ENCODE measurements at places on chromosomes 2 and 18.

GRCh38 chr2:230797515-230798495 is 66.9 kb upstream of the ITM2C start:
- DNase-seq, result no peak

DNA sequence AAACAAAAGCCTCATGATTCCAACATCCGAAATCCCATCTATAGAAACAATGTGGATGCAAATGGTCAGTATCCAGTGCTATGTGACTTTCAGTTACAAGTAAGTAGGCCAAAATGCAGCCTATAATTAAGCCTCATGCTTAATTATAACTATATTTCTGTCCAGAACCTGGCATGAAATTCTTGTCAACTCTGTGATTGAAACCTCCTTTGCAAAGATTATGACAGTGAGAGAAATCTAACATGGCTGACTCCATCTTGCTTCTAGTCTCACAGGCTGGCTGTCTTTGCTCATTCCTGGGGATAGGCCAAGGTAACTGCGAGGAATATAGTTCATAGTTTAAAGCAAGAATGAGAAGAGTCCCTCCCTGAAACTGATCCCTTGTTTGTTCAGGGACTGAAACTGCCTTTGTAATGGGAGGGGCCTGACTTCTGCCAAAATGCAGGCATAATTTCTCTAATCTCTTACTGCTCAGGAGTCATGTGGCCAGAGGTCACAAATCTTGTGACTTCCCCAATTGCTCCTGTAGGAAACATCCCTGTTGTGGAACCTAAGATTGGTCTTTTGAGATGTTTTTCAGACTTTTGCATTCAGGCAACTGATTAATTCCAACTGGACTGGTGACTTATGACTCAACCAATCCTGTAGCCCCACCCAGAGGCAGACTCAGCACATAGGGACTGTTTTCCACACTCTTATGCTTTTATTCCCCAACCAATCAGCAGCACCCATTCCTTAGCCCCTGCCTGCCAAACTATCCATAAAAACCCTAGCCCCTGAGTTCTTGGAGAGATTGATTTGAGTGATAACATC is 84.5 kb upstream of the TLK1 start:
- no peak for DNase-seq

GRCh38 chr2:85797263-85797660 is 43.5 kb downstream of the ATOH8 start:
- no peak for DNase-seq

GRCh38 chr2:122009561-122009960 is 254.1 kb downstream of the TSN start:
- no peak for DNase-seq

DNA sequence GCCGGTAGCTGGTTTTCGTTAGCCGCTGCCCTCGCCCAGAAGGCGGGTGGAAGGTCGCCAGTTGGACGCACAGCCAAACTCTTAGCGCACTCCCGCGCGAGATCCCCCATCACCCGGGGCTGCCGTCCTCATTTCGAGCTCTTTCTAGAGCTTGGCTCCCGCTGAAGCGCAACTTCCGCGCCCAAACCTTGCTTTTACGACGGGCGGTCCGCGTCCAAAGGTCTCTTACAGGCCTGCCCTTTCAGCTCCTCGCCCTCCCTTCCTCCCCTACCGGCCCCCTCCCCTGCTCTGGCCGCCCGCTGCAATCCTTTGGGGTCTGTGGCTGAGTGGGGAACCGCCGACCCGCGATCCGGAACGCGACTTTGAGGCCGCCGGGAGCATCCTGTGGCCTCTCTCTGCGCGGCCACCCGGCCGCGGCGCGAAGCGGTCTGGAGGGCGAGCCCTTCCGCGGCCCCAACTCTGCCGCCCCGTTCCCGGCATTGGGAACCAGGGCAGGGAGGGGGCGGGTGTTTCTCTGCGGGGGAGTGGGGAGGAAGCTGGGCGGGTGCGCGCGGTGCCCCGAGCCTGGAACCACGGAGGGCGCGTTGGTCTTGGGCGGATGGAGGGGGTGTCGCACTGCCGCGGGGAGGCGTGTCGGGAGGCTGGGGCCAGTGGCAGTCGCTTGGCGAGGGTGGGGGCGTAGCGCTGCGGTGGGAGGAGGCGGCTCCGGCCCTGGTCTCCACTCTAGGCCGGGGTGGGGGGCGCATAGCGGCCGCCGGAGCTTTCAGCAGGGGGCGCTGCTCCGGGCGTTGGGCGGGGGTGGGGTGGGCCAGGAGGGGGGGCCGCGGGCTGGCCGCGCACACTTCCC is at the start of gene GDF7:
Gene GDF7, plus strand, starts transcription at position 841 of the 847 bp plus-strand sequence. CDS start 96 bp downstream, outside the sequence.
- DNase-seq, result no peak

DNA sequence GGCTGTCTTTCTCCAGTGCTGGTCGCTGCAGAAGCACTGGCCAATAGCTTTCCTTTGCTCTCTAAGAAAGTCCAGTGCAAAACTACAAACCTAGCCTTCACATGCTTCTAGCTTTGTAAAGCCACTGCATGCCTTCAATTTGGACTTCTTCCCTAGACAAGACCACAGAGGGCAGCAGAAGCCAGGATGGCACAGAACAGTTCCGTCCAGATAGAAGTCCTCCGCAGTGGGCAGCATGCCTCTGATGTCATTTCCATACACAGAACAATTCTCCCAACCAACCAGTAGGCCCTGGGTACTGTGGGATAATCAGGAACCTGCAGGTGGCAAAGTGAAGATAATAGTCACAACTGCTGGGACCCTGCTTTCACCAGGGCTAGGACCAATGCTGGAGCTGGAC is 3.3 kb downstream of the ST6GAL2 start:
- no peak for DNase-seq

- no peak for DNase-seq
Observed at GRCh38 chr2:195119231-195119630, 537.8 kb upstream of the SLC39A10 start.

DNA sequence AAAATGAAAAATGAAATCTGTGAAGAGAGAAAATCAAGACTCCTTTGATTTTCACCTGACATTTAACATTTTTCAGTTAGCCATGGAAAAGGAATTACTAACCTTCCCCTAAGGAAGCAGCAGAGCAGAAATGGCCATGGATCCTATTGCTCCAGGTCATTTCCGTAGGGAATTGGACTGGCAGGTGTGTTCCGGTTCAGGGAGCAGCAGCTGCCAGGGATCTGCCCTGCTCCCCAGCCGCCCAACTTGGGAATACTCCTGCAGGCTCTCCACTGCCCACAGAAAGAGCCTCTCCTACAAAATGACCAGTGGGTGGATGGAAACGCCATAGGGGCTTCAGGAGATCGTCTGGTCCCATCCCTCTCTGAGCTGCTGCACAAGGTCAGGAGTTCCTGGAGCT is 86.0 kb upstream of the MAPK4 start:
- no peak for DNase-seq

GRCh38 chr2:109463891-109464290 is 149.9 kb downstream of the SEPTIN10 start:
- DNase-seq, result no peak

DNA sequence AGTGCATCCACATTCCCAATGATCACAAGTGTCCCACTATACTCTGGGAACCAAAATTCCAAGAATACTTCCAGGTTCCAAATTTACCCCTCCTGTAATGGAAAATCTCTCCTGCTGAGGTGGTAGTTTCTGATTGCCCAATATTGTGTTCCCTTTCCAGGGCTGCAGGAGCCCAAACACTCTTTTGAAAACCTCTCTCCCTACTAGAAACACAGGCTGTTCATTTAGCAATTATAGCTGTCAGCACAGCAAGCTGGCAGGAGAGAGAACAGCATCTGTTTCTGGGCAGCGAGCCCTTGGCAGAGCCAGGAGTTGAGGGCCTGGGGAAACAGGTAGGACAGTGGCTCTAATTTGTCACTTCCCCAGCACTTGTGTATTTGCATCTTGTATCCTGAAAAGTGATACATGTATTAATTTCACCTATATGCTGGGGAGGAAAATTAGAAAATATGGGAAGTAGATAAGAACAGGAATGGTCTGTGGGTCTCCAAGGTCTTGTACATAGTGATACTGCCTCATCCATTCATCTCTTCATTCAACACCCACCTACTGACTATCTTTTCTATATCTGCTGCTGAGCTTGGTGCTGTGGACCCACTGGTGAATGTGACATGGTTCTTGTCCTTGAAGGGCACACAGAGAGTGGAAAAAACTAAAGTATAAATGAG is 16.9 kb upstream of the PAIP2B start:
- no peak for DNase-seq

- DNase-seq, result no peak
Observed at GRCh38 chr2:165313509-165313908, 74.3 kb downstream of the SCN2A start.

DNA sequence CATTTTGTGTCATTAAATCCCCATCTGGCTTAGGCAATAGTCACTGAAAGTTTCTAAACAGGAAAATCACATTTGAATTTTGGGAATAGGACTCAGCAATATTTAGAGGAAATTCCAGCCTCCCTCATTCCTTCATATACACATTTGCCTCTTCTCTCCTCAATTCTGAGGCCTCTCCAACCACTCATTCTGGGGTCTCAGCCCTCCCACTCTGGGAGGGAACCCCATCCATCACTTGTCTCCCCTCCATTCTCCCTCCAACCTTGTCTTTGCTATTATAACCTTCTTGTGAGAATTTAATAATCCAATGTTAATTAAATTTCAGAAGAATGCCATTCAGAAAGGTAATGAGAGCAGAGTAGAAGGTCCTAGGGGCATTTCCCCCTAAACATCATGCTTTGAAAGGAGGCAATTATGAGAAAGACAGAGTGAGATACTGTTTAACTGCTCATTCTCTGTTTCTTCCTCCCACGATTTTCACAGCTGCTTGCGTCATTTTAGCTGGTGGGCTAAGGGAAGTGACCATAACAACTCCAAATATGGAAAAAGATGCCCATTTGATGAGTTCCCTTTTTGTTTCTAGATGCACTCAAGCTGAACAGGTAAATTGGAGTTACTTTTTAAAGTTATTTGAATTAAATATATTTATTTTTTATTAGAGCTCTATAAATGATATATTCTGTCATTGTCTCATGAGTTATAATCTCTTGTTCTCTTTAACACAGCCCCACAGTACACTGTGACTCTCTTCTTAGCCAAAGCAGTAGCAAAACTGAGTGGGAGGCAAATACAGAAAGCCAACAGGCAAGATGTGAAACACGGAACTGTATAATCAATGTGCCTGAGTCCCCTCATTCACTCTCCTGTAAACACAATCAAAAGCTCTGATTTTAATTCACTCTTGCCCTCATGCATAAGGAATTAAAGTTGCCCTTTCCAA is 135.1 kb downstream of the DLGAP1 start:
- no peak for DNase-seq

- DNase-seq, result no peak
Observed at GRCh38 chr2:26621469-26622199, 19.5 kb downstream of the CIB4 start.

DNA sequence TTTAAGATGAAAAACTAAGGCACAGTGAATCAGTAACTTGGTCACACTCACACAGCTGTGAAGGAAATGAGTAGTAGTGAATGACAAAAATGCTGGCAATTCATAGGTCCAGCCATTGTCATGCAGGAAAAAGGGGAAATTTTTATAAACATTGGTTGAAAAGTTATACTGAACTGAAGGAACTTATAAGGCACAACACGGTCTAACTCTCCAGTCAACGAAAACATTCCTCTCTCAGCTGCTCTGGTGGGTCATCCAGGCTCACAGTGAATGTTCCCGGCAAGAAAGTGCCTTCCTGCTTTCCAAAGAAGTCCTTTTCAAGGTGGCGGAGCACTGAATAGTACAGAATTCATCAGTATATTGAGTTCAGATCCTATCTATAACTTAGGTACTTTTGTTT is 476.1 kb downstream of the DCC start:
- DNase-seq, result no peak

DNA sequence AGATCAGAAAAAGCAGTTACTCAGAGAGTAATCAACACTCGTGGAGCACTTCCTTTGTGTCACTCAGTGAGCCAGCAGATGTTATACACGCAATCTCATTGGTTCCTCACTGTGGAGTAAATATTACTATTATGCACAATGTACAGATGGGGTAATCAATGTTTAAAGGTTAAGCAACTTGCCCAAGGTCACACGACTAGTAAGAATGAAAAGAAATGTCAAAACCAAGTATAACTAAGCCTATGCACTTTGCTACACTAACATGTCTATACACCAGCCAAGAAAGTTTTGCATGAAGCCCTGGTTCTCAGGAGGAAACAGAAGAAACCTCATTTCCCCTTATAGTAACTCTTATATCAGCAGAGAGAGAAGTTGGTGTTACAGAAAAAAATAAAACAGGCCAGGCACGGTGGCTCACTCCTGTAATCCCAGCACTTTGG is 5.4 kb downstream of the METTL21A start:
- no peak for DNase-seq

- no peak for DNase-seq
Observed at GRCh38 chr2:234689911-234690379, 193.1 kb upstream of the ARL4C start.

DNA sequence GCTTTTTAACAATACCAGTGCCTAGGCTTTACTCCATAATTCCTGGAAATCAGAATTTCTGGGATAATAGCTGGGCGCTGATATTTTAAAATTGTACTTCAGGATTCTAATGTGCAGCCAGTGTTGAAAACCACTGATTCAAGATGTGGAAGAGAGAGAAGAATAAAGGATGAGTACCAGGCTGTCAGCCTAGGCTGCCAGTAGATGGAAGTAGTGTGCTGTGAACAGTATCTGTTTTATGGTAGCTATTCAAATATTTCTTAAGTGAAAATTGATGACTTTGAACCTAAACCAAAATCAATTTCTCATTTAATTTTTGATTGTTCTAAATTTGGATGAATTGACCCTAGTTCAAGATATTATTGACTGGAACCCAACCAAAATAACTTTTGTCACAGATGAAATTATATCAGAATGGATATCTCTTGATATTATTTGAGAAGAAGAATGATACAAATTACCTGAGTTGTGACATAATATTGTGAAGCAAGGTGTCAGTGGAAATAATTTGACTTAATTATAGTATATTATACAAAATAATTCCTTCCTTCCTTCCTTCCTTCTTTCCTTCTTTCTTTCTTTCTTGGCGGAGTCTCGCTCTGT is 88.0 kb downstream of the COMMD1 start:
- no peak for DNase-seq

DNA sequence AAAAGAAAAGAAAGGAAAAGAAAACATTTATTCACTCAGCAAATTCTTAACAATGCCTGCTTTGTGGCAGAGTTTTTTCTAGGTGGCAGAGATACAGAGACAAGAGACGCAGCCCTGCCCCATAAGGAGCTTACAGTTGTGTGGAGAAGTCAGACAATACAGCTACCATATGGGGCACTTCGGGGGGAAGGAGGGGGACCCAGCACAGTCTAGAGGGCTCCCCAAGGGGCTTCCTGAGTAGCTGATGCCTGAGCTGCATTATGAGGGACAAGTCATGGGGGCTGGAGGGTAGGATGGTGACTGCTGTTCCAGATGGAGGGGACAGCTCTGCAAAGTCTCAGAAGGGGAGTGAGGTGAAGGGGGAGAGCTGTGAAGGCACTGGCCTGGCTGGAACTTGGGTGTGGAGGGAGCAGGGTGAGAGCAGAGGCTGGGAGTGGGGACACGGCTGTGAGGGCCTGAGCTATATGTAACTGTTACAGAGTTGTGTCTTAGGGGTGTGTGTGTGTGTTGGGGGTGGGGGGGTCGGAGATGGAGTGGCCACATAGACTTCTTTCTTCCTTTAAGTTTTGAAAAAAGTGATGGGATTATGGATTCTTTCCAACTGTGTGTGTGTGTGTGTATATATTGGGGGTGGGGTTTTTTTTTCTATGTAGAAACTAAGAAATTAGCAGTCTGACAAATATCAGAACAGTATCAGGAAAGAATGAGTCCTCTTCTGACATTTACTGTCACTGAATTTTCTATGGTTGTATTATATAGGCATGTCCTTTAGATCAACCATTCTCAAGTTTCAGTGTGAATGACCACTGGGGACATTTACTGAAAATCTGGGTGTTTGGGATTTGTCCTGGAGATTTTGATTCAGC is 66.0 kb upstream of the HAAO start:
- no peak for DNase-seq

- no peak for DNase-seq
Observed at GRCh38 chr18:36917907-36918306, 89.0 kb downstream of the KIAA1328 start.
